ENCODE measurements at places on chromosomes 12 and 14.

GRCh38 chr14:80077262-80077661 is 134.0 kb downstream of the DIO2 start:
- DNase-seq = no peak

GRCh38 chr12:54601841-54602240 is 13.4 kb upstream of the PPP1R1A start:
- DNase-seq = no peak

- DNase-seq = no peak
Measured at GRCh38 chr12:13042666-13043230, 1.4 kb upstream of the FAM234B start.

DNA sequence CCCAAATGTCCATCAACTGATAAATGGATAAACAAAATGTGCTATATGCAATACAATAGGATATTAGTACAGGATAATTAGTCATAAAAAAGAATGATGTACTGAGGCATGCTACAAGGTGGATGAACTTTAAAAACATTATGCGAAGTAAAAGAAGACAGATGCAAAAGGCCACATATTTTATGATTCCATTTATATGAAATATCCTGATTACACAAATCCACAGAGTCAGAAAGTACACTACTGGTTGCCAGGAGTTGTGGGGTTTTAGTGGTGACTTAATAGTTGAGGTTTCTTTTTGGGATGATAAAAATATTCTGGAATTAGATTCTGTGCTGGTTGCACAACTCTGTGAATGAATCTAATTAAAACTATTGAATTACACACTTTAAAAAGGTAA is 12.6 kb downstream of the TRIM9 start:
- DNase-seq = no peak

GRCh38 chr12:56488041-56488955 is at the start of gene GLS2:
TSS of gene GLS2 (minus strand) at chr12:56488161. CDS start at chr12:56488118, 43 bp downstream.
- DNase-seq = peak; percentile 75

Measured in endothelial cell of umbilical vein (primary cell).